H7 (cell line): ENCODE measurements at places on chromosomes 7 and 10.

GRCh38 chr10:35391153-35391953, 55.0 kb downstream of the CCNY start:
- no peak for DNase-seq

DNA sequence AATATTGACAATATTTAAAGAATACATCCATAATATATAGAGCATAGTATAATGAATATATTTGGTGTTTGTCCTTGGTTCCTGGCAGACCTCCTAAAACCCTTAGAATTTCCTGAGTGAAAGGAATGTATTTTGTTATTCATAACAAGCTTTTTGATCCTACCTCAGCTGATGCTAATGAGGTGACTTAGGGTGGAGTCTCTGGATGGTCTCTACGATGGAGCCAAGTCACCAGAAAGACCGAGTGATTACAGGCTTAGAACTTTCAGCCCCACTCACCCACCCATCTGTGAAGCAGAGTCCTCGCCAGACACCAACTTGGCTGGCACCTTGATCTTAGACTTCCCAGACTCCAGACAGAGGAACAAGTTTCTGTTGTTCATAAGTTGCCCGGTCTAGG, 35.9 kb downstream of the UPF2 start:
- DNase-seq = no peak

GRCh38 chr10:56178210-56178609, 182.8 kb downstream of the ZWINT start:
- DNase-seq = no peak

- DNase-seq = peak; percentile 38
Observed at GRCh38 chr7:140810830-140811556, 113.7 kb downstream of the BRAF start.

DNA sequence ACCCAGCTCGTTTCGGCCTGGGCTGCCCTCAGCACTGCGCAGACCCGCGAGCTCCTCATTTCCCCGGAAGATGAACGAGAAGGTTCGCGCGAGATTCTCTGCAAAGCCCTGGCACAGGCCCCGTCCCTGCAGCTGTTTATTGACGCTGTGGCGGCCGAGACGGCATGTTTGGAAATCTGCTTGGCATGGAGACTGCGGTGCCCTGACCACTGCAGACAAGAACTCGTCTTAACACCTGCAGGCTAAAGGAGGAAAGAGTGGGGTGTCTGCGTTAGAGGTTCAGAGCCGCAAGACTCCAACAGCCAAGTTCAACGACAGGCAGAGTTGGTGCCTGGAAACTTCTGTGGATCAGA, 125.6 kb downstream of the DNAJB6 start:
- DNase-seq = no peak

DNA sequence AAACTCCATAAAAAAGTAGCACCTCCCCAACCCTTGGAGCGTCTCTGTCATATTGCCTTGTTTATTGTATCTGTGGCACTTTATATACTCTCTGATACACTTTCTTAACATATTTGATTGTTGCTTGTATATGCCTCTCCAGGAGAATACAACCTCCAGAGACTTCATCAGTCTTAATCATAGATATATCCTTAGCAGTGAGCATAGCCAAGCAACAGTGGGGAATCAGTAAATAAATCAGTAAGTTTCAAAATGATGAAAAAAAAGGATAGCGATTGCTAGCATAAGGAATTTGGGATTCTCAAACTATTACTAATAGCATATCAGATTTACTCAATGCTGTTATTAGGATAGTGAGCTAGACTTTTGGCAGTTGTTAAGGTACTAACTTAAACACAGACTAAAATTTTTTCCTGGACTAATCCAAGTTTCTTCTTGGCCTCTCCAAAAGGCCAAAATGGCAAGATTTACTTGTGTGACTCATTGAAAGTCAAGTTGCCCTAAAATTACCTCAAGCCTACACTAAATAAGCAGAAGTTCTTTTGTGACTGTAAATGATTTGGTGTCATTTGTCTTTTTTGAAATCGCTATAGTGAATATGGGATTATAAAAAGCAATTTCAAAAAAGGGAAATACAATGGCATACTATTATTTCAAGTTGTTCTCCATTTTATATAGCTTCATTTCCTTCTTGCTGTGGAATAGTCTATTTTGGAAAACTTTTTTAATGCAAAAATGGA, 177.9 kb downstream of the CHN2 start:
- DNase-seq = no peak

DNA sequence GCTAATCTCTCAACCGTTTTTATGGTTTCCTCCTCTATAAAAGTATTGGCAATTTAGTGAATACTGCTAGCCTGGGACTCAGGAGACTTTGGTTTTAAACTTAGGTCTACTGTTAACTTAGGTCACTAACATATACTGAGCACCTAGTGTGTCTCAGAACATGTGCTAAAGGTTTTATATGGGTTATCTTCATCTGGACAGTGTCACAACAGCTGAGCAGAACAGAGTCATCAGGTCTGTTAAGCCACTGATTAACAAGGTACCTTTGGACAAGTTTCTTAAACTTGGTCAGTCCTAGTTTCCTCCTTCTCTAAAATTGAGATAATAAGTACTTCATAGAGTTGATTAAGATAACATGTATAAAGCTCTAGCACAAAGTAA, 30.6 kb downstream of the NET1 start:
- no peak for DNase-seq

- no peak for DNase-seq
Observed at GRCh38 chr7:44976040-44976745, 2.6 kb downstream of the MYO1G start.

DNA sequence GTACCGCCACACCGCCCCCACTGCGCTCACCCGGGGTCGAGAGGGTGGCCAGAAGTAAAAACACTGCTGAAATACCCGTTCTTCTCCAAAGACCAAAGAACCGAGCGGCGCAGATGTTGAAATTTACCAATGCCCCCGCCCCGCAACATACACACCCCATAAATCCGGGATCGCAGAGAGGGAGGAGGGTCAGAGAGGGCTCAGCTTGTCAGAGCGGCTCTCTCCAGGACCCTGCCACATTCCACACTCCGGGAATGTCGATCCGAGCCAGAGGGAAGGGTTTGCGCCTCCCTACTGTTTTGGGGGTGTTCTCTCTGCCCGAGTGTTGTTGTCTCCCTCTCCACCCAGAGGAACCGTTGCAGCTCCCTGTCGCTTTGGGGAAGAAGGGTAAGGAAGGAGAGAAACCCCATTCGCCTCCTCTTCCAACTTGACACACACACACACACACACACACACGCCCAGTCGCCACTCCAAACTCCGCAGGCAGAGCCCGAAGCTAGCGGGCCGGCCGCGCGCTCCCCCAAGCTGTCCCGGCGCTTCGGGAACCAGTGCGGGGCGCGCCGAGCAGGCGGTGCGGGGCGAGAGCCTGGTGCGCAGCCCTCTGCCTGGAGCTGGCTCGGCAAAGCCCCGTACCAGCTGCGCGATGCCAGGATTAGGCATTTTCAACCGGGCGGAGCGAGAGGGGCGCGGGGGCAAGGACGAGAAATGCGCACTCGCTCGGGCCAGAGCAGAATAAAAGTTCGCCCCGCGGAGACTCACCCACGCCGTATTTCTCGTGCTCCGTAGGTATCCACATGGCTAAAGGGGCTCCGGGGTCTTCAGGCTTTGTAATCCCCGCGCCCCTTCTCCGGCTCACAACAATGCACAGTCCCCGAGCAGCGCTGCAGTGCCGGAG, 609 bp downstream of the DOCK4 start:
- peak; percentile 77 for DNase-seq

GRCh38 chr10:48193556-48193955, 80.9 kb downstream of the FRMPD2 start:
- DNase-seq = no peak

DNA sequence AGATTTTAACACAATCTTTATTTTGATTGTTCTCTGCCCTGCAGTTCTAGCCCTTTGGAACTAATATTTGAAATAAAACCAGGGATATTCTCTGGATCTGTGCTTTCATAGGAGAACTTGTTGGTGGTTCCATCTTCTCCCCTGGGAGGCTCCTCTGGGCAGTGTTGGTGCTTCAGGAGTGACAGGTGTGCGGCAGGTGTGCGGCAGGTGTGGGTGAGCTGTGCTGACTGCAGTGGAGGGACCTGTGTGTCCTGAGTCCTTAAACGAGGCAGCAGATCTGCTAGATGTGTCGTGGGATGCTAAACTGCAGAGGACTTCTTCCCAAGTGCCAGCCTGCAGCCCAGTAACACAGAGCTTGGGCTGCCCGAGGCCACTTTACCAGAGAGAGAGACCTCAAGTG, 98.4 kb downstream of the LYZL1 start:
- no peak for DNase-seq

DNA sequence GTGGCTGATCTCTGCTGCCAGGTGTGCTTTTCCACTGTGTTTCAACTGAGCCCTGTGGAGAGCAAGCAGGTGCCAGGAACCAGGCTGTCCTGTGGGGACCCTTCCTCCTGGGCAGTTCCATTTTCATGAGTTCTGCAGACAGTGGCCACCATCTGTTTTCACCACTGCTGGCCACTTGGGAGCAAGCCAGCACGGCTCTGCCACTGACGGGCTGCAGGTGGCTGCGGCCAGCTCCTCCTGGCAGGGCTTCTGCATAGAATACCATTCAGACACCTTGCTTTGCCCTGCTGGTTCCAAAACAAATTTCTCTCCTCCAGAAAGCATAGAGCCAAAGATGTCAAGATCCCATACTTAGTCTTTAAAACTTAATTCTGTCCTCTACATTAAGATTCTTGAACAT, 48.3 kb downstream of the LANCL2 start:
- DNase-seq = no peak

DNA sequence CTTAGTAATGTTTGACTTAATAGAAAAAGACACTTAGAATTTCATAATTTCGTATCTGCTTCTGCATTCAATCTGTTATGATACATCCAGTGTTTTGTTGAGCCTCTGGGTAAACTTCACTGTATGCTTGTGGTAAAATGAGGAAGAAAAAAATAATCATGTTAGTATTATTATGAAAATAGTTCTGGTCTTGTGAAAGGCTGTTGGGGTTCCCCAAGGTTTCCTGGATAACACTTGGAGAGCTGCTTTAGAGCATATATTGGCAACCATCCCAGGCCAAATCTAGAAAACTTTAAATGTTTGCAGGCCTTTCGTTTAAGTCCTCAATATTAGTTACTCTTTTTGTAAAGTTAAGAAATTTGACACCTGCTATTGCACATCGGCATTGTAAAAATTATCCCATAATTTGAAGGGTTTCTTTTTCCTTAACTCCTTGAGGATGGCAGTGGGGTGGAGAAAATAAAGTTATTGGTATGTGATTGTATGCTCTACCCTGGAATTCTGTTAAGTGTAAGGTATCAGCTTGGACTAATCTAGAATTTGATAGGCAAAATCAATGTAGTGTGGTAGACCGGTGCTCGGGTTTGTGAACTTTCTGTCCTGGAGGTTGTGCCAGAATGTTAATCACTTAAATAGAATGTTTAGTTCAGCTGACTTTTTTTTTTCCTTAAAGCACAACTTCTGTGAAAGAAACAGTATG, 54.5 kb downstream of the WAC start:
- DNase-seq = no peak
